ENCODE measurements at places on chromosomes 11 and 22.

DNA sequence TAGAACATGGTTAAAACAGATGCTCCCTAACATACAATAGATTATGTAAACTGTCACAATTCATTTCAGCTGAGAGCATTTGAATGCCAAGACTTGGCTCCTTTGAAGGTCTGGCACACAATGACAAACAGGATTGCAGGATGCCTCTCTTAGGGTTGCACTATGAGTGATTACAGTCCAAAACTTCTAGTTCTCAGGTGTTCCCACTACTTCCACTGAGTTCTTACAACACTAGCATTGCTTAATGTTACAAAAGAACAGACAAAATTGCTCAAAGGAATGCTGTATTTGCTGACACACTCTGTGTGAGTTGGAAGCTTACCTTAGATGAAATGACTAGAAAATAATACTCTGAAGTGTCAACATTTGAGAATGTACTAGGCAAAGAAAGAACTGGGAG is 2413.8 kb upstream of the RAG2 start:
- no peak for DNase-seq

DNA sequence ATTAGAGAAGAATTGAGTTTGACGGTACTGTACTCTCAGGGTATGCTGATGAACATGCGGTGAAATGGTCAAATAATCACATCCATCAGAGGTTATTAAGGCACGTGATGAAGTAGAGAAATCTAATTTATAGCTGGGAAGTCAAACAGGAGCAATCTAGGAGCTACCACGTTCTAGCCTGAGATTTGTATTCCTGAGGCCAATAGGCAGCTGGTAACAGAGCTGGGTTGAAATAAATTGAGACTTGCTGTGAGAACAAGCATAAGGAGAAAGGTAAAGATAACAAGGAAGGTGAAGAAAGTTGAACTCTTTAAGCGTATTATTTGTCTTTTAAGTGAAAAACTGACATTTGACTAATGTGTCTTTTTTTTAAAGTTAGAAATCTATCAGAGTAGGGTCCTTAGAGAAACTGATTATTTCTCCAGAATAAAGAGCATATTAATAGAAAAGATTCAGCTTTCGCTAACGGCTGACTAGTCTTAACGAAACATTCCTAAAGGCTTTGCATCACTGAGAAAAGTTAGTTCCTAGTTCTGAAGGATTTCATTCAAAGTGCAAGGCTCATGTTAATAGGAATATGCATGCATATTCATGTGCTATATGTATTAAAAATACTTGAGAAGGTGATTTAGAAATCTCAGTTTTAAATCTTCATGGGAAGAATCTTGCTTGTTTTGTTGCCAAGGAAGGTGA is 5.2 kb upstream of the WEE1 start:
- DNase-seq, result no peak

DNA sequence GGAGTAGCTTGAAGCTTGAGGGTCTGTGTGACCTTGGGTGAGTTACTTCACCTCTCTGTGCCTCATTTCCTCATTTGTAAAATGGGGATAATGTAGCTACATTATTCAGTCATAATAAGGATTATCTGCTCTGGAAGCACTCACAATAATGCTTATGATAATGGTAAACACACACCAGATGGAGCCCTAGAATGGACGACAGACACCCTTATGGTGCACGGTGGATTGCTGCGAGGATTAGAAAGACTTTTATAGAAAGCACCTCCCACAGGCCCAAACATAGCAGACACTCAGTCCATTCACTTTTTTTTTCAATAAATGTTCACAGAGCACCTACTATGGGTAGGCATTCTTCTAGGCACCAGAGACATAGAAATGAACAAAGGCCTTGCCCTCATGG is 53.8 kb downstream of the LARGE1 start:
- DNase-seq, result no peak

GRCh38 chr22:48338793-48339705 is 1488.6 kb downstream of the BRD1 start:
- no peak for DNase-seq

DNA sequence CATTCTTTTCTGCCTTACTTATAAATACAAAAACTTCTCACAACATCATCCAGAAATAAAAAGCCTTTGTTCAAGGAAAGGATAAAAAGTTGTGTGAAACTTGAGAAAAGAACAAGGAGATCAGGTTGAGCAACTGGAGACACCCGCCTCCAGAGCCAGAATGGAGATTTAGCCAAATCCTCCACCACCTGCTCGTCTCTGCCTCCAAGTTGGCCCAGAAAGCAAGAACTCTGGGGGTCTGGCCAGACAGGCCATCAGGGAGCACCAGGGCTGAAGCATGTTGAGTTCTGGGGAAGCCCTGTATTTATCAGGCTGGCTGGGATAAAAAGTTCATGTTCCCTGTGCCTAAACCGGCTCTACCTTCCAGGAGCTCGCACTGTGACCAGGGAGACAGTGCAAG is 14.9 kb downstream of the SMCO4 start:
- DNase-seq, result no peak

GRCh38 chr11:131868629-131869507 is 498.5 kb downstream of the NTM start:
- no peak for DNase-seq

GRCh38 chr22:37274380-37274862 is 7.9 kb upstream of the CYTH4 start:
- DNase-seq, result no peak

GRCh38 chr11:122728561-122728960 is 73.0 kb downstream of the UBASH3B start:
- DNase-seq, result no peak

DNA sequence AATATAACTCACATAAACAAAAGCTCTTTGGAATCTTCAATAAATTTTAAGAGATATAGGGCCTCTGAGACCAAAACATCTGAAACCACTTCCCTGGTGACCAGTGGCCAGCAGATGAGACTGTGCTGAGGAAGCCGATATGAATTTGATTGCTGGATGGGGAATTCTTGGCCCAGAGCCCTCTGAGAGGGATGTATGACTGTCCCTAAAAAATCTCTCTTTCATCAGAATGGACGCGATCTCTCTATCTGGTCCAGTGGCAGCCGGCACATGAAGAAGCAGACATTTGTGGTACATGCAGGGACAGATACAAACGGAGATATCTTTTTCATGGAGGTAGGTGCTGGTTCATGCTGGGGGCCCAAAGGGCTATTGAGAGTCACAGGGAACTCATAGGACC is 37.5 kb downstream of the MYBPC3 start:
- DNase-seq, result no peak

DNA sequence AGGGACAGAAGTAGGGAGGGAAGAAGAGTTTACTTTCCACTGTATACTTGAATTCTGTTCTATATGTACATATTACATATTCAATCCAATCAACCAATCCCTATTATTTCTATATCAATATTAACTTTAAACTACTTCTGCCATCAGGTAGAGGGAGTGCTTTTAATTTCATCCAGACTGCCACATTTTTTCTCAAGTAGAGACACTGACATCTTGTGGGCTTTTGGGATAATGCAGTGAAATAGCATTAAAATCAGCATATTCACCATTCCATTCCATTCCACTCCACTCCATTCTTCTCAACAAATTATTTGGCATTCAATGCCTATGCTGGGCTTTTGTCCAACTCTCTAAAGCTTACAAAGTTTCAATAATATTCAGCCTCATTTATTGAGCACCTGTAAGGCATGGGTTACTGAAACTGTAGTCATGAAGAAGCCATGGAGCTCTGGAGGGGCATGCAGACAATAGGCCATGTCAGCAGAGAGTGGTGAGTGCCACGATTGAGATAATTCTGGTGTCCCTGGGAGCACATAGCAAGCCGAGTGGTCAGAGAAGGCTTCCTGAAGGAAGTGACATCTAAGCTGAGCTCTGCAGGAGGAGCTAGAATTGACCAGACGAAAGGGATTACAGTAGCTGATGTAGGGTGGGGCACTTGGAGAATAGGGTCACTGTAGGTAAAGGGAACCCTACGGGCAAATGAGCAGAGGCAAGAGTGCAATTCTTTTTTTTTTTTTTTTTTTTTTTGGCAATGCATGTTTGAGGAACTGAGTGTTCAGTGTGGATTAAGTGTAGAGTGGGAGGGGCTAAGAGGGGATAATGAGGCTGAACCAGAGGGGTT is 12.8 kb upstream of the CLPB start:
- peak; percentile 75 for DNase-seq

DNA sequence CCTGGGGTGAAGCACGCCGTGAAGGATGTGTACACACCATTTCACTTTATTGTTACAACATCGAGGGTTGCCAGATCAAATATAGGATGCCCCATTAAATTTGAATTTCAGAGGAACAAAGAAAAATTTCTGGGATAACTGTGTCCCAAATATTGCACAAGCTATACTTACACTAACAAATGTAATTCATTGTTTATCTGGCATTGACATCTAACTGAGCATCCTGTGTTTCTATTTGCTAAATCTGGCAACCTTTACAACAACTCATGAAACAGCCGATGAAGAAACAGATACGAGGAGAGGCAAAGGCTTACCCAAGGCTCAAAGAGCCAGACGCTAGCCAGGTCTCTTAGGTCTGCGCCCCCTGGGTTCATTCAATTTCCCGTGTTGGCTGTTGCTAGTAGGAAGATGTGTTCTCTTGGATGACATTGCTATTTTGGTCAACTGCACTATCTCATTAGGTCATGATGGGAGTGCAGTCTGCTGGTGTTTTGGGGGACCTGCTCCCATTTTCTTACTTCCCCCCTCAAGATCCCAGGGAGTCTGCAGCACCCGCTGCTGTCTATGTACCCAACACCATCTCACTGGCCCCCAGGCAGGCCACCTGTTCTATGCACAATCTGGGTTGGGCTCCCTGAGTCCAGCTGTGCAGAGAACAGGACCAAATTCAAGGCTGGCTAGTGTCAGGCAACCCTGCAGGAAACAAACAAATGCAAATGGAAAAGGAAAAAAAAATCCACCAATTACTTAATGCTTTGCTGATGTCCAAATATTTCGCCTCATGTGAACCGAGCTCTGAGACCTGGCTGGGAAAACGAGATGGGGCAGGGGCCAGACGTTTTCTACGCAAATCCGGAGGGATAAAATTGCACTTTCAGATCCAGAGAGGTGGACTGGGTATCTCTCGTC is 560.9 kb downstream of the MIAT start:
- no peak for DNase-seq

GRCh38 chr11:111606986-111607385 is 4.7 kb downstream of the SIK2 start:
- no peak for DNase-seq

- no peak for DNase-seq
These were observed 421.0 kb downstream of the DYNC2H1 start for GRCh38 chr11:103530257-103530656.

DNA sequence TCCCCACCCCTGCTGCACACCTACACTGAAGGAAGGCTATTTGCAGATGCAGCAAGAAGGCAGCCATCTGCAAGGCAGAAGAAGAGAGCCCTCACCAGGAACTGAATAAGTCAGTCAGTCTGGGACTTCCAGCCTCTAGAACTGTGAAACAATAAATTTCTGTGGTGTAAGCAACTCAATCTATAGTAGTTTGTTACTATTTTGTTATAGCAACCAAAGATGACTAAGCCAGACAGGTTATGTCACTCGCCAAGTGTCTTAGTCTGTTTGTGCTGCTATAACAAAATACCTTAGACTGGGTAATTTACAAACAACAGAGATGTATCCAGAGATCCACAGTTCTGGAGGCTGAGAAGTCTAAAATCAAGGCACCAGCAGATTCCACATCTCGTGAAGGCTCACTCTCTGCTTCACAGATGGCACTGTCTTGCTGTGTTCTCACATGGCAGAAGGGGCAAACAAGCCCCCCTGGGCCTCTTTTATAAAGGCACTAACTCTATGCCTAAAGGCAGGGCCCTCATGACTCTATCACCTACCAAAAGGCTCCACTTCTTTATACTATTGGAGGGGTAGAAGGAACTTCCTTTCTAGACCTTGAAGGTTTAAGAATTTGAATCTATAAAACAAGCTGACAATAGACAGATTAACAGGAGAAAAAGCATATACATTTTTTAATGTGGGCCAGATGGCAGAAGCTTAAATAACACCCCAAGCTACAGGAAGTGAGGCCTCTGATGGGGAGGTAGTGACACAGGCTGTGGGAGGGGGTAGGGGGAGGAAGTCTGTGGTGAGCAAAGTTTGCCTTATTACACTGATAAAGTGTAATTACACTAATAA is 12.3 kb downstream of the APOL6 start:
- DNase-seq, result no peak

DNA sequence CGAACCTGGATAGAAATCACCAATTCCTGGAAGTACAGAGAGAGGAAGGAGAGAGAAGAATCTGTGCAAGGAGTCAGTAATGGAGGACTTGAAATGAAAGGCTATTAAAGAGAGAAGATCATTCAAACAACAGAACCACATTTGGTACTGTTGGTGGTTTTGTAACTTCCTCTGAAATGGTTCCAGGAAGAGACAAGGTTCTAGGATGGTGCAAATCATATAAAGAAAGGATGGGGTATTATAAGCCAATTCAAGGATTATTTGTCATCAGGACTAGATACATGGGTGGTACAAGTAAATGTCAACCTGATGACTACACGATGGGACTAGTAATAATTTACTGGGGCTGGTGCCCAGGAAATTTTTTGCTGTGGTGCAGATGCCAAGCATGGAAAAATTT is 28.9 kb upstream of the TMA7B start:
- no peak for DNase-seq

DNA sequence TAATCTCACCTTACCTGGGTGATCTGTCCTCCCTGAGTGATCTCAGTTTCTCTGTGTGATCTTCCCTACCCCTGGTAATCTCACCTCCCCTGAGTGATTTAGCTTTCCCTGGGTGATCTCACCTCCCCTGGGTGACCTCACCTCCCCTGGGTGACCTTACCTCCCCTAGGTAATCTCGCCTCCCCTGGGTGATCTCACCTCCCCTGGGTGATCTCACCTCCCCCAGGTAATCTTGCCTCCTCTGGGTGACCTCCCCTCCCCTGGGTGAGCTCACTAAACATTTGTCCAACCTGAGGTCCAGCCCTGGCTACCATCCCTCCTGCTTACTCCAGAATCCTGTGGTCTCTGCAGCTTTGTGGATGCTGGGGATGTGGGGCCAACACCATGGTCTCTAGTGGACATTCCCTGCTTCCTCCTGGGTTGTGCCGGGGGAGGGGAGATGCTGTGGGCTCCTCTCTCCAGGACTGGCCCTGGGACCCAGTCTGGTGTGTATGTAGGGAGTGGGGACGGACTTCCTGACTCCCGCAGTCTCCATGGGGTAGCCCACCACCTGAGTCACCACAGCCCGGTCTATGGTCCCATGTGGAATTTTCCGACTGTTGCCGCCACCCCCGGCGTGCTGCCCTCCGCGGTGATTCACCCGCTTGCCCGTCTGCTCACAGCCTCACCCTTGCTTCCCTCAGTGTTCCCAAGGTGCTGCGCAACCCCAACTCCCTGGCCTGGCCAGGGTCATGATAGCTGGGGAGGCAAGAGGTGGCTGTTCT is 9.9 kb downstream of the LSP1 start:
- DNase-seq, result no peak

DNA sequence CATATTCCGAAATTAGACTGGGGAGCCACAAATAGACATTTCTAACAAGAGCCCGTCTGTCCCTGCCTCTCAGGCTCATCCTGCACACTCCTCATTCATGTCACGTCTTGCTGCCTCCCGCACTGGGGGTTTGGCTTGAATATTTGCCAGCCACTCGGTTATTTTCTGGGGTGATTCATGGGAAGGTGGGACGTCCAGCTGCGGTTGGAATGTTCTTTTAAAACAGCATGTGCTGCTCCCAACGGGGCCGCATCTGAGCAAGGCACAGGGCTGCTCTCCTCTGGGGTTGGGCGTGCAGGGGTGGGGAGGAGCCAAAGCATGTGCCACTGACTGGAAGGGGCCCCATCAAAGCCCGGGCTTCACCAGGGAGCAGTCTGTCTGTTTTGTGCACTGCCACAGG is 25.9 kb upstream of the SLC5A4 start:
- DNase-seq, result no peak
